Naive thymus-derived CD4-positive, alpha-beta T cell (primary cell): ENCODE measurements at places on chromosomes 2 and 18.

GRCh38 chr18:48085781-48086487, 155.5 kb upstream of the SMAD2 start:
- DNase-seq, result no peak

DNA sequence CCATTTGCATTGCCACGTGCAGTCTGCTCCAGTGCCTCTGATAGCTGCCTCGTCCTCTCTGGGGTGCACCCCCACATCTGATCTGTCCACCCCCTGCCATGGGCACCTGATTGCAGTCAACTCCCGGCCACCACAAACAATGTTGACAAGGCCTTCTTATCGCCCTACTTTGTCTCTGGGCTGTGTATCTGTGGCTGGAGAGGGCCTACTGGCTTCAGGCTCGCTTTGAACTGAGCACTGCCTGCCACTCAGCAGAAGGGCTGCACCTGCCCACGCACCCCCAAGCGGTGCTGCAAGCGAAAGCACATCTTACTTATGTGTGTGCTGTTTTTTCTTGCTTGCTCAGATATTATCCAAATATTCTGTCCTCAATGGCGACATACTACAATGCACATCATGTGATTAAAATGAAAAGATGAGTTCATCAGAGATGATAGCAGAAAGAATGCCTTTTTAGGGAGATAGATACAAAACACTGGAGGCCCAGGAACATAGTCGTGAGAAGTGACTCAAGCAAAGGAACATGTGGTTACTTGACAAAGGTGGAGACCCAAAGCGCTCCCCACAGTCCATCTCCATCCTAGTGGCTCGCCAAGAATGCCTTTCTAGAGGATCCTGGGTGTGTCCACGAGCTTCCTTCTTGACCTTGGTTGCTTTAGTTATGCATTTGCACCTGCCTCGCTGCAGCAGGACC, 28.8 kb downstream of the FBLN7 start:
- no peak for DNase-seq

DNA sequence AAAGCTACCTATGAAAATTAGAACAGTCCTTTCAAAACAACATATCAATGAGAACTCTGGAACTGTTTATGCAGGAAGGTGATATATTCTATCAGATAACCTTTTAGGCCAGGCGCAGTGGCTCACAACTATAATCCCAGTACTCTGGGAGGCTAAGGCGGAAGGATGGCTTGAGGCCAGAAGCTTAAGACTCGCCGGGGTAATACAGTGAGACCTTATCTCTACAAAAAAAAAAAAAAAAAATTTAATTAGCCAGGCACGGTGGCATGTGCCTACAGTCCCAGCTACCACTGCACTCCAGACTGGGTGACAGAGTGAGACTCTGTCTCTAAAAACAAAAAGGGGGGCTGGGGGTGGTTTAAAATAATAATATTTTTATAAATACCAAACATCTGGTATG, 77.9 kb downstream of the OSBPL1A start:
- DNase-seq, result no peak

GRCh38 chr2:65279756-65280155, 52.1 kb downstream of the ACTR2 start:
- DNase-seq, result no peak

DNA sequence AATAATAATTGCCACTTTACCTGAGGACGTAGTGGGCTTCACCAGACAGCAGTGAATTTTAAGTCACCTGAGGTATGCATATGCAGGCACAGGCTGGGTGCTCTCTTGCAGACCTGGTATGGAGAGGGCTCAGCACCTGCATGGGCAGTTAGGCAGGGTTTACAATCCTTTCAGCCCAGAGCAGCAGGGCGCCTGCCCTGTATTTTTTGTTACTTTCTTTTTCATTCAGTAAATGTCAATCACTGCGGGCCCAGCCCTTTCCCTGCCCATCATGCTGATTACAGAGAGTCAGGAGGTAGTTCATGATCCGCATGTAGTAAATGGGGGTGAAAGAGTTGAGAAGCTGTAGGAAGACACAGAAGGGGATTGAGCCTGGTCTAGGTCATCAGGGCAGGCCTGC, 147.0 kb upstream of the ALPP start:
- DNase-seq, result no peak

DNA sequence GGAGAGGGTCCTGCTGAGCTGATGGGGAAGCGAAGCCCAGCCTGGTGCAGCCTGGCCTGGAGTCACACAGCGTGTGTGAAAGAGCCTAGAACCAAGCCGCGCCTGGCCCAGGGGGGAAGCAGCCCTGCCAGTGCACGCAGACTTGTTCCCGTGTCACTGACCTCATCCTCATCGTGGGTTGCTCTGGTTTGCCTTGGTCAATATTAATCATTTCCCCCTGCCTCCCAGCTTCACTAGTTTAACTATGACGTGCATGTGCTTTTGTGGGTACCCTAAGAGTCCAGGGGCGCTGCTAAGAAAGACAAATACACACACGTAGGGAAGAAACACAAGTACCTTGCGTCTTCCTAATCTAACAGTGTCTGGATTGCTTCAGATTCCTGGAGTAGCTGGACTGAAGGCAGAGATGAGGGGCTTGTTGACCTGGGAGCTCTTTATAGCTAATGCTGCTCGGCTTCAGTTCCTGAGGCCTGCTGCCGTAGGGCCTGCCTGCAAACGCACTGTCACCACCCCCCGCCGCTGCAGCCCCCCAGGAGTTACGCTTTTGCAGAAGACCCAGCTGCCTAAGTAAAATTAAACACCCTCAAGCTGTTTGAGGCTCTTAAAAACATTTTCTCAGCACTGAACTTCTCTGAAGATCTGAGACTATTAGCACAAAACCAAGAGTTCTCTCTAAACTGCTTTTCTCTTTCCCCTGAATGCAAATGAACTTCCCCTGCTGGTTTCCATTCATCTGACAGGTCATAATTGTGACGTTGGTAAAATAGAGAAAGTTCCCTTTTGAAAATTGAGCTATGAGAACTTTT, 159.2 kb downstream of the FAM210A start:
- DNase-seq, result no peak

- DNase-seq, result no peak
Observed at GRCh38 chr18:47604021-47604420, 326.4 kb downstream of the SMAD2 start.

GRCh38 chr2:85410584-85411404, 628 bp upstream of the CAPG start:
- no peak for DNase-seq

DNA sequence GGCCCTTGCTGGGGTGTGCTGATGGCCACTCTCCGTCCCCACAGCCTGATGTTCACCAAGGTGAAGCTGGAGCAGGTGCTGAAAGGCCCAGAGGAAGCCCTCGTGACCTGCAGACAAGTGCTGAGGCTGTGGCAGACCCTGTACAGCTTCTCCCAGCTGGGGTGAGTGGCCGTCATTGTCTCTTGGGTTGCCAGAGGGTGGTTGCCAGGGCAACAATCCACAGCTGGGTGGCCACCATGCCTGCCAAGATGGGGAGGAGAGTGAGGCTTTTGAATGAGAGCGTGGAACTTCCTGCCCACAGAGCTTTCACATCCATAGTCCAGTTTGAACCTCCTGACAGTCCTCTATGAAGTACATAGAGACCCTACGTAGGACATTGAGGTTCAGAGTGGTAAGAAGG, 108.8 kb downstream of the STPG4 start:
- no peak for DNase-seq

DNA sequence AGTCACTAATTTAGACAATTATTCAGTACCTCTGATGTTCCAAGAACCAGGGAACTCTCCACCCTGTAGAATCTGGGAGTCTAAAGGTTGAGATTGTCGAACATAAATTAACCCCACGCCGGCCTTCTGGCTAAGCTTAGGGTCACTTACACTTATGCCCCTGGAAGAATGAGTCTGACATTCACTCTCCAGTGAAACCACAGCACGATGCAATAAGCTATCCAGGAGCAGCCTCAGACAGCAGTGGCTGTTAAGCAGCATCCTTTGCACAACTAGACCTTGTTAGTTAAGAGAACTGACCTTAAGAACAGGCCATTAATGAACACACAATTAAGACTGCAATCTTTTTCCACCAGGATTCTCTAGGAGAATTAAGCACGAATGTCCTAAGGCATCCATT, 25.0 kb downstream of the SH3YL1 start:
- no peak for DNase-seq

- no peak for DNase-seq
Observed at GRCh38 chr2:160389875-160390274, 103.7 kb downstream of the RBMS1 start.

DNA sequence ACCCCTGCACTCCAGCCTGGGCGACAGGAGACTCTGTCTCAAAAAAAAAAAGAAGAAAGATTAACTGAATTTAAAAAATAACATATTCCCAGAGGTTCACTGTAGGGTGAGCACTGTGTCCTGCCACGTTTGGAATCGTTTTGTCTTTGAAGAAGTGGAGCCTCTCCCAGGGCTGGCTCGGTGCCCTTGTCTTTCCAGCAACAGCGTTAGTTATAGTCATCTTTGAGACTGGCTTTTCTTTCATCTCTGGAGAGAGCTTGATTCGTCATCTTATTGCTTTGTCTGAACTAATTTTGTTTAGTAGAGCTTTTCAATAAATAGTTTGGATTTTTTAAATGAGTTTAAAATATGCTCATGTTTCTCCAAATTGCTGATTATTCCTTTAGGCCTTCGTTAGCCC, 50.5 kb downstream of the IMPA2 start:
- no peak for DNase-seq

- no peak for DNase-seq
Observed at GRCh38 chr18:24875286-24875685, 414.8 kb downstream of the HRH4 start.

DNA sequence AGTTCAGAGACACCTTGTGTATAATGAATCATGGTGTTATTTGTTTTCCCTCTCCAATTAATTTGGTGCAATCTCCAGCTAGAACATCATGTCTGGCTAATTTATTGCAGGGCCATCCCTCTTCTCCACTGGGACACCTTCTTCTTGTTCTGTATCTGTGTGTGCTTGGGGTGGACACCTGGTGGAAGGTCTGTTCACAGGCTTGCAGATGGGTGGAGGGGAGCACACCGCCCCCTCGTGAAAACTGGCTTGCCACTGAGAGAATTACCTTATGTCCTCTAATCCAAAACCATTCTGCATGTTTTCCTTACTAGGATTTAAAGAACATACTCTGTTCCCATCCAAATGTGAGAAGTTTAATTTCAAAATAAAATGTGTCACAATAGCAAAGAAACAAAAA, 1160.4 kb upstream of the ZEB2 start:
- no peak for DNase-seq

DNA sequence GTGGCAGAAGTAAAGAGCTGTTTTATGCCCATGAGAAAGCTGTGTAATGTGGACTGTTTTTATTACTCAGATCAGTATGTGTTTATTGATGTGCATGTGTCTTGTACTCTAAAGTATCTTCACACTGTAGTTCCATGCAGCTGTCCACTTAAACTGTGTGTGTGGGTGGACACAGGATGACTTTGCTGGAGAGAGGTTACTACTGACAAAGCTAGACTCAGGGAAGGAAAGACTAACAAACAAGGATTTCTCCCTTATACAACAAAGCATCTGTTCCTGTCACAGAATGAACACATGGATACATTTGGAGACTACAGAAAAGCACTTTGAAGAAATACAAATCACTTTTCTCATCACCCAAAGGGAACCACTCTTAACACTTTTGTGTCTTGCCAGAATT, 10.0 kb downstream of the FHOD3 start:
- no peak for DNase-seq

DNA sequence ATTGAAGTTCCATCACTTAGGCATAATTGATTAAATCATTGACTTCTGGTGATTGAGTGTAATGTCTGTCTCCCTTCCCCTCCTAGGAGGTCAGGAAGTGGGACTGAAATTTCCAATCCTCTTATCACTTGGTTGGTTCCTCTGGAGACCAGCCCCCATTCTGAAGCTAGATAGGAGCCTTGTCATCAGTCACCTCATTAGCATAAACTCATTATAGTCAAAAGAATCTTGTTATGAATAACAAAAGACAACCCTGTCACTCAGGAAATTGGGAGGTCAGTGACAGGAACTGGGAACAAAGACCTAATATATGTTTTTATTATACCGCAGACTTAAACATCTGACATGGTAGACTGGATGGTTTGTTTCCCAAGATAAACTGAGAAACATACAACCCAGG, 60.7 kb upstream of the GAREM2 start:
- no peak for DNase-seq

DNA sequence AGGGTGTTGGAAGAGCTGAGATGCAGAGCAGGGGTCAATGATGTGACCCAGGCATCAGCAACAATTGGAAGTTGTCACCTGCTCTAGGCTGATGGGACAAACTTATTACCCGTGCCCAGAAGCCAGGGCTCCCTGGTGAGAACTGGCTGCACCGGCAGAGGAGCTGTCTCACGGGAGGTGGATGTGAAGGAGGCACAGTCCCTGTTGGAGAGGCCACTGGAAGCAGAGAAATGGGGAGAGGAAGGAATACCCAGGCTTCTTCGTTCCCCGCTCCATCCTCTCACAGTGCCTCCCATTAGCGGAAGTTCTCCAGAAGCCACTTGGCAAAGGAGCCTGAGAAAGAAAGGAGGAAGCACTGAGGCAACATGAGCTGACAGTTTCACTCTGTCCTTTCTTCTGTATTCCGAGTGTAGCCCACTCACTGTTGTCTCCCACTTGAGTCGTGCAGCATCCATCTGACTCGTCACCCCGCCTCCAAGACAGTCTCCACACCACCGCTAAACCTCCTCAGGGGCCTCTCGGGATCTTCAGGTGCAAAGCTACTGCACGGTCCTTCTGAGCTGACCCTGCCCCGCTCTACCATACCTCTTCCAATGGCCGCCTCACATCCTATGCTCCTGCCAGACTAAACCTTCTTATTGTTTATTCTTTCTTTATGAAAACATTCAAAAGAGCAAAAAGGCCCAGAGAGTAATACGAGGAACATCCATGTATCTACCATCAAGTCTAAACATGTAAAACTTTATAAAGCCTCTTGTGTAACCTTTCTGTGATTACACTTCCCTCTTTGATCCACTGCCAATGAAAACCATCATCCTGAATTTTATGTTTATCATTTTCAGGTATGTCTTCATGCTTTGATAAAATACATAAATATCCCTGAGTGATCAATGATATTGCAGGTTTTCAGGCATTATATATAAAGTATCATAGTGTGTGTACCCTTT, 19.1 kb upstream of the AFTPH start:
- no peak for DNase-seq

DNA sequence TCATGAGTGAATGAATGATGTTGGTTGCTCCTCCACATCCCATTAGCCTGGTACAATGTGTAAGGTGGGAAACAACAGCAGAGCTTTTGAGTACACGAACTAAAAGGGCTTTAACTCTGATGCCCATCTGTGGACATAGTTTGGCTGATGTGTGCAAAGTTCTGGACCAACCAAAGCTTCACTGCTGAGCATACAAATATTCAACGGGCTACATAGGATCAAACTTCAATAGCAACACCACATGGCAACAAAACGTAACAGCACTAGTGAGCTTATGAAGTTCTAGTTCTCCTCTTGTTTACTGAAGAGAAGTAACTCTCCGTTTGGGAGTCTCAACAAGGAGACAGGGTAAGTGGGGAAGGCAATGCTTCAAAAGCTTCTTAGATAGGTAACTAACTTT, 20.4 kb downstream of the STAM2 start:
- no peak for DNase-seq

GRCh38 chr2:192247456-192247855, 52.7 kb upstream of the TMEFF2 start:
- no peak for DNase-seq
